NCI-H2029 treated with DMSO at 0.1 percent for 48 hours (cell line): ENCODE measurements at places on chromosomes 3 and 15.

DNA sequence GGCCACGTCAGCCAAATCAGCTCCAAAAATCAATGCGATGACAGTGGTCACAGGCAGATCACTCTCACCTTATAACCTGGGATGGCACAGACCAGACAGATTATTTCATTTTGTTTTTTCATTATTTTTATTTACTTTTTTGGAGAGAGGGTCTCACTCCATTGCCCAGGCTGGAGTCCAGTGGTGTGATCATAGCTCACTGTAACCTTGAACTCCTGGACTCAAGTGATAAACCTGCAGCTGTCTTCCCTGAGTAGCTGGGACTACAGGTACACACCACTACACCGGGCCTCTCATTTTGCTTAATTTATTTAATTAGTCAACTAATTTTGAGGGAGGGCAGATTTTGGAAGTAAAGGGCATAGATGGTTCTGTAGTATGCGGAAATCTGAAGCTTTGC is 51.2 kb upstream of the ICE2 start:
- DNase-seq: no peak

- no peak for DNase-seq
Measured at GRCh38 chr15:85500060-85500708, 119.8 kb downstream of the AKAP13 start.

GRCh38 chr3:99751649-99752048 is 66.0 kb upstream of the CMSS1 start:
- no peak for DNase-seq

DNA sequence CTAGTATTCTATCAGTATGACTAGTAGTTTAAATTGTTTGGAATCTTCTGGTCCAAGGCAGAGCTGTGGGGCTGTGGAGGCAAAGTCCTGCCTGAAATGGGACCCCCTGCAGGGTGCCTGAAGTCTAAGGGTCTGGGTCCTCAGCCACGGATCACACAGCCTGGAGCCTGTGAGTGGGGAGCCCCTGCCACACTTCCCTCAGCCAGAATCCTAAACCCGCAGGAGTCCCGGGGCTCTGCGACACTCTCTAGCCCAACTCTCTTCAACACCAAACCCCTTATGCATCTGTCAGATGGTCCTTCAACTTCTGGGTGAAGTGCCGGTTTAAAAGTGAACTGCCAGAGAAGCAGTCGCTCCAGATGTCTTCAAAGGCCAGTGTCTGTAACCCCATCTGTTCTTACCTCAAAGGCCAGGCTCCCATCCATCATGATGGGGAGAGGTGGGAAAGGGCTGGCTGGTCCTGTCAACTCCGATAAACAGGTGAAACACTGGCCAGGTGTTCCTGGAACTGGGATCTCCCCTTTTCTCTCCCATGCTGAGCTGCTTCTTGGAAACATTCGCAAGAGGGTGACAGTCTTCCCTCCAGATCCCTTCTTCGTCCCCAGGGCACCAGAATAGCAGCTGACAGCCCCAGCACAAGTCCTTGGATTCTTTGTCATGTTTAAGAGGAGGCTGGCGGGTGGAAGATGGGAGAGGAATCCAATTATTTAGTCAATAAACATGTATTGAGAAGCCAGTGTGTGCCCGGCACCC is 45.6 kb downstream of the CPN2 start:
- no peak for DNase-seq

- no peak for DNase-seq
Measured at GRCh38 chr3:178982137-178982536, 89.5 kb downstream of the ZMAT3 start.

DNA sequence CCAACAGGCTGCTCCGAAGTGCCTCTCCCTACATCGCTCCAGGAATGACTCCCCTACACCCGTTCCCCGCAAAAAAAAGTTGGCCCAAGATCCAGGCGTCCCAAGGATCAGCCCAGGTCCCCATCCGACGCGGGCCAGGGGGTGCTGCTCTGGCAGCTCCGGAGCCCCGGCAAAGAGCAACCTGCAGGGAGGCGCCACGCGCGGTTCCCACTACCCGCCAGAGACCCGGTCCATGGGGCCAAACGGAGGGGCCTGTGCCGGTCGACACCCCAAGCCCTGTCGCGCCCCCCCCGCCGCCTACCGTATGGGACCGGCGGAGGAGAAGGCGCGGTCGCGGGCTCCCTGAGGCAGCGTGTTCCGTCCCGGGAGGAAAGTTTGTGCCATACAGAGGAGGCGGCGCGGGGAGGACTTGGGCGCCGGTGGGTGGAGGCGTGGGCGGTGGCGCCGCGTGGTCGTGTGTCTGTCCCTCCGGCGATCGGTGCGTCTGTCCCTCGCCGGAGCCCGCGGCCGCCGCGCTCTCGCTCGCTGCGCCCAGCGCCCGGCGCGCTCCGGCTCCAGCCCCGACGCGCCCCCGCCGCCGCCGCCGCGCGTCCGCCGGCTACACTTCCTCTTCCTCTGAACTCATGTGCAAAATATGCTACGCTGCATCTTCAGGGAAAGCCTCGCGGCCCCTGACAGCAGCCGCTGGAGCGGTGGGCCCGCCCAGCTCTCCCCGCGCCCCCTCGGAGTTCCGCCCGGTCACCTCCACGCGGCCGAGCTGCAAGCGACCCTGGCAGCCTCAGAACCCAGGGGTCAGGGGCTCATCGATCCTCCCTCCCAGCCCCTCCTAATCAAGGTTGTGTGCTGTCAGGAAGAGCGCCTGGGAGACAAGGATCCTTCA is at the start of gene RFTN1:
Gene RFTN1, minus strand, starts transcription at position 559 of the 880 bp plus-strand sequence. CDS start 19,830 bp downstream, outside the sequence.
- DNase-seq: no peak

- no peak for DNase-seq
Measured at GRCh38 chr15:68313501-68314410, 36.2 kb downstream of the FEM1B start.

DNA sequence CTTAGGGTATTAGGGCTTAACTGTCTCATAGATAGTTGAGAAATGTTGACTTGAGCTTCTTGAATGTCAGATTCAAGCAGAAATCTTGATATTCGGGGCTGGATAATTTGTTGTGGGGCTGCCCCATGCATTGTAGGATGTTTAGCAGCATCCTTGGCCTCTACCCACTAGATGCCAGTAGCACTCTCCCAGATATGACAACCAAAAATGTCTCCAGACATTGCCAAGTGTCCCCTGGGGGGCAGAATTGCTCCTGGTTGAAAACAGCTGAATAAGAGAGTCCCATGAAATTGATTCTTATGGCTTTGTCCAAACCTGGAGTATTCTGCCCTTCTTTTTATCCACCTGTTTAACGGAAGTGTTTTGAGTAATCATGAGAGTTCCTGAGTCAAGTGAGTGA is 15.9 kb upstream of the LCMT2 start:
- DNase-seq: no peak

GRCh38 chr3:177578488-177578887 is 381.2 kb upstream of the TBL1XR1 start:
- no peak for DNase-seq

DNA sequence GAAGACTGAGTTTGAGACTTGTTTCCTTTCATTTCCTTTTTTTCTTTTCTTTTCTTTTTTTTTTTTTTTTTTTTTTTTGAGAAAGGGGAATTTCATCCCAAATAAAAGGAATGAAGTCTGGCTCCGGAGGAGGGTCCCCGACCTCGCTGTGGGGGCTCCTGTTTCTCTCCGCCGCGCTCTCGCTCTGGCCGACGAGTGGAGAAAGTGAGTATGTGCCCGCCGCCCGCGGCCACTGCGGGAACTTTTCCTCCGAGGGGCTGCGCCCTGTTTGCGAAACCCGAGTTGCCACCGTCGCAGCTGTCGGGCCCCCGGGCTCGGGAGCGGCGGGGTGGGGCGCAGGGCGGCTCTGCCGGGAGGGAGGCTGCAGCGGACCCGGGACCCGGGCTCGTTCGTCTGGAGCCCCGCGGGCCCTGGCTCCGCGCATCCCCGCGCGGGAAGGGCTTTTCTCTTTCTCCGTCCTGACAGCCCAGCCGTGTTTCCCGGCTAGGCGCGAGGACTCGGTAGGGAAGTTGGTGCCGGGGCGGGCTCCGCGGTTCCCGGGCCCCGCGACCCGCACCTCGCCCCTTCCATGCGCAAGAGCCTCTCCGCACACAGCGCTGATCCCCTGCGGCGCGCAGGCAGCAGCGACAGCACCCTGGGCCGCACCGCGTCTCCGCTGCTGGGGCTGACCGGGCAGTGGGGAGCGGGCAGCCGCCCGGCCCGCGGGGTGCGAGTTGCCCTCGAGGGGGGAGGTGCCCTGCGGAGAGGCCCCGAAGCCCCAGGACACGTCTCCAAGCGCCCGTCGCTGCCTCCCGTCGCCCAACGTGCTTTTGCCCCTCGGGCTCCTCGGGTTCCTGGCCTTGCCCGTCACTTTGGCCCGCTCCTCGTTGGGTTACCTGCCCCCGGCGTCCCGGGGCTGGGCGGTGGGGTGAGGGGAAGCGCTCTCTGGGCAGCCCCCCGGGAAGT is 1.4 kb downstream of the IGF1R start:
- no peak for DNase-seq

GRCh38 chr3:108073764-108074431 is 16.9 kb downstream of the CD47 start:
- DNase-seq: no peak

- DNase-seq: no peak
Measured at GRCh38 chr3:66997560-66998112, 471 bp upstream of the KBTBD8 start.

- DNase-seq: no peak
Measured at GRCh38 chr15:77844798-77845446, 212.2 kb upstream of the LINGO1 start.

DNA sequence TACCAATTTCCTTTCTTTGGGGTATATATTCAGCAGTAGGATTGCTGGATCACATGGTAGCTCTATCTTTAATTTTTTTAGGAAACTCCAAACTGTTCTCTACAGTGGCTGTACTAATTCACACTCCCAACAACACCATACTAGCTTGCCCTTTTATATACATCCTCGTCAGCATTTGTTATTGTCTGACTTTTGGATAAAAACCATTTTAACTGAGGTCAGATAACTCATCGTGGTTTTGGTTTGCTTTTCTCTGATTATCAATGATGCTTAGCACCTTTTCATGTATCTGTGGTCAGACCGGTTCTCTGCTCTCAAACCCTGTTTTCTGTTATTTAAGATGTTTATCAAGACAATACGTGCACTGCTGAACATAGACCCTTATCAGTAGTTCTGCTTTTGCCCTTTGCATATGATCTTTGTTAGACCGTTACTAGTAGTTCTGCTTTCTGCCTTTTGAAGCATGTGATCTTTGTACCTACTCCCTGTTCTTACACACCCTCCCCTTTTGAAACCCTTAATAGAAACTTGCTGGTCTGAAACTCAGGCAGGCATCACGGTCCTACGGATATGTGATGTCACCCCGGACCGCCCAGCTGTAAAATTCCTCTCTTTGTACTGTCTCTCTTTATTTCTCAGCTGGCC is 474.3 kb downstream of the RSL24D1 start:
- DNase-seq: no peak

- DNase-seq: no peak
Measured at GRCh38 chr3:175029828-175030227, 170.7 kb downstream of the NAALADL2 start.

GRCh38 chr15:35690698-35691116 is 144.7 kb upstream of the DPH6 start:
- no peak for DNase-seq

GRCh38 chr15:59841036-59841435 is 151.9 kb upstream of the BNIP2 start:
- no peak for DNase-seq

- no peak for DNase-seq
Measured at GRCh38 chr3:93843981-93844380, 129.7 kb downstream of the PROS1 start.

GRCh38 chr3:149969940-149970715 is 567 bp downstream of the PFN2 start:
- peak; percentile 38 for DNase-seq

DNA sequence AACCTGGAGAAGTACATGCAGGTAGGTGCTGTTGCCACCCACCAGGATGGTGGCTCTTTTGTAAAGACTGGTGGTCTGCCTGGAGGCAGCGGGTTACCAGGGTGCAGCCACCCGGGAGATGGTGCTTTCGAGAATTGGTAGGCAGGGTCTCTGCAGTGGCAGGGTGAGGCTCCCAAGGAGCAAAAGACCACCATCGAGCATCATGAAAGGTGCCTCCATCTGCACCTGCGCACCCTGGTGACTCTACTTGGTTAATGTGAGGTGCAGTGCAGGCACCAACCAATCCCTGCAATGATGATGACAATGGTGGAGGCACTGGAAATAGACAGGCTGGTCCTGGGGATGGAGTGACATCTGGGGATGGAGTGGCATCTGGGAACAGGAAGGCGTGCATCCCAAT is 236.7 kb downstream of the ADAMTS17 start:
- DNase-seq: no peak

GRCh38 chr3:63578858-63579257 is 73.6 kb upstream of the SNTN start:
- DNase-seq: no peak

- DNase-seq: no peak
Measured at GRCh38 chr15:57205996-57206395, 170.3 kb upstream of the CGNL1 start.

DNA sequence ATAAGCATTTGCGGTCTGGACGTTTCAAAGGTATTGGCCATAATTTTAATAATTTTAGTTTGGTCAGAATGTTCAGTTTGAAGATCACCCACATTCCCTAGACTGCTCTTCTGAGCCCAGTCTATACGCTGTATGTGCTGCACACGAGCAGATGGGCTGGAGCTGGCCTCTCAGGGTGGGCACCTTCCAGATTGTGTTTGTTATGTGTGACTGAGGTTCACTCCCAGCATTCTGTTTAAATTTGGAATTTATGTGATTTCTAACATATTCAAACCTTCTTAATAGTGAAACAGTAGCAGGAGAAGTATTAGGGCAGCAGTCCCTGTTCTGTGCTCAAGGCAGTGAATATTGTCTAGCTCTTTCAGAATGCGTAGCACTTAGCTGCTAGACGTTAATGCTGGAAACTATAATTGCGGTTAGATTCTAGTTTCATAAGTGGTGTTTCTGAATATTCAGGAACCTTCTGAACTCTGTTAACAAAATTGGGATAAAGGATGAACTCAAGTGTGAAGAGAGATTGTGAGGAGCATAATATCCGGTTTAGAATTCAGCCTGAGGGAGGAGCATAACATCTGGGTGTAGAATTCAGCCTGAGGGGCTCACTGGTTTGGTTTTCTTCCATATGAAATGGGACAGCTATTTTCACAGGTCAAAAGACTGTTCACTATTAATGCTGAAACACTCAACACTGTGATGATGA is 68.6 kb upstream of the RPL35A start:
- DNase-seq: no peak

GRCh38 chr3:37967260-37967881 is 23.2 kb upstream of the VILL start:
- DNase-seq: peak; percentile 24

GRCh38 chr15:51051776-51052175 is 42.9 kb downstream of the TNFAIP8L3 start:
- DNase-seq: peak; percentile 77

- DNase-seq: no peak
Measured at GRCh38 chr15:39792844-39793335, 10.2 kb upstream of the FSIP1 start.

GRCh38 chr3:14425581-14426304 is 23.3 kb downstream of the SLC6A6 start:
- DNase-seq: no peak

GRCh38 chr3:67783281-67784250 is 129.2 kb upstream of the SUCLG2 start:
- no peak for DNase-seq

DNA sequence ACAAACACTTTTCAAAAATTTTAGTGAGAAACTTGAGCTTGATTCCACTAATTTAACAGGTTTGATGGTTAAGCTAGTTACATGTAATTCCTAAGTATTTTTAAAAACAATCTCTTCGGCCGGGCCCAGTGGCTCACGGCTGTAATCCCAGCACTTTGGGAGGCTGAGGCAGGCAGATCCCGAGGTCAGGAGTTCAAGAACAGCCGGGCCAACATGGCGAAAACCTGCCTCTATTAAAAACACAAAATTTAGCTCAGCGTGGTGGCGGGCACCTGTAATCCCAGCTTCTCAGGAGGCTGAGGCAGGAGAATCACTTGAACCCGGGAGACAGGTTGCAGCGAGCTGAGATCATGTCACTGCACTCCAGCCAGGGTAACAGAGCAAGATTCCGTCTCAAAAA is 25.3 kb downstream of the TRA2B start:
- no peak for DNase-seq
